ENCODE measurements at places on chromosomes 6 and 20.

GRCh38 chr6:105072798-105073199 lies 107.0 kb downstream of the POPDC3 start:
- no peak for DNase-seq

DNA sequence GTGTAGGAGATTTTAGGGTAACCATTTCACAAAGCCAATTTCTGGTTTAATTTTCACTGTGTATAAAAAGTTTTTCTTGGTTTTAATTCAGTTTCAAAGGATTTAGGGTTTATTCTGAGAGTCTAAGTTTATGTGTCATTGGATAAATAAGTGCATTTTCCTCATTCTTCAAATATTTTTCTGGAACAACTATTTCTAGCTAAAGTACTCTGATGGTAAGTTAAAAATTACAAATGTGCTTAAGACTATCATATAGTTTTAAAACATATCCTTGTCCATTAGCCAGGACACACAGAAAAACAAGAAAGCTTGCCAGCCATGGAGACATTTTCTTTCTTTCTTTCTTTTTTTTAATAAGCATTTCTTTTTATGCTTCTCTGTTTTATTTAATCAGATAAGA lies 333.0 kb downstream of the RFPL4B start:
- DNase-seq, result no peak

- DNase-seq, result peak; percentile 34
Measured at GRCh38 chr6:127302728-127303660, 36.3 kb downstream of the RNF146 start.

DNA sequence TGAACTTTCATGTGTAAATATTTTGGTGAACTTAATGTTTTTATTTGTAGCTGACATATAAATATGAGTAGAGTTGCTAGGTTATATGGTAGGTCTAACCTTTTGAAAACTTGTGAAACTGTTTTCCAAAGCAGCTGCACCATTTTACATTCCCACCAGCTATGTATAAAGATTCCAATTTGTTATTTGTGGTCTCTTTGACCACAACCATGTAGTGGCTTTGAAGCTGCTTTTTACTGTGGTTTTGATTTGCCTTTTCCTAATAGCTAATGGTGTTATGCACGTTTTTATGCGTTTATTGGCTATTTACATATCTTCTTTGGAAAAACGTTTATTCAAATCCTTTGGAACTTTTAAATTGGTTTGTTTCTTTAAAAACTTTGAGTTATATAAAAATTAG lies 10.3 kb downstream of the CST3 start:
- DNase-seq, result no peak

GRCh38 chr20:10987651-10988383 lies 314.0 kb upstream of the JAG1 start:
- DNase-seq, result no peak

DNA sequence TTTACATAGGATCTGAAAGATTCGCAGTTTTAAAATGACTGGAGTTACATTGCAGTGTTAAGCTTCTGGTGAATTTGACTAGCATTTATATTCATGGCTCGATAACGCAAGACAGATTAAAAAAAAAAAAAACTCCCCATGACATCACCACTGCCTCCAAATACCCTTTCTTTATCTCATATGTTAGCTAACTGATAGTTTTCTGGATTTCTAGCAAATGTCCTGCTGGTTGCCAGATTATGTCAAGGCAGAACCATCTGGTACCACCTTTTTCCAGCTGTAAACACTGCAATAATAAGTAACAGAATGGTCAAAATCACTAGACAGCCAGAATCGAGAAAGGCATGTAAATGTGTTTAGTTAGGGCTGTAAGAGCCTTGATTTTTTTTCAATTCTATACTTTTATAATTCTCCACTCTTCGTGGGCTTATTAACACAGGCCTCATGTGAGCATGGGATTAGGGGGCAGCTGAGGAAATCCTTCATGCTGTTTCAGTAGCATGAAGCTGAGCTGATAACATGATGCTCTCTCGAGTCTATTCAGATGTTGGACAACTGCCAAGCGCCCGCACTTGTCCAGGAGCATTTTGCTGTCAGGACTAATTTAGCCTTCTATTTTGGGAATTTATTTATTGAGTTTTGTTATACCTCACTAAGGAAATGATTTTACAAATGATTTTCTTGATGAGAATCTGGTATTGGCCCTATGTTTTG lies 166.0 kb upstream of the SCGN start:
- no peak for DNase-seq

DNA sequence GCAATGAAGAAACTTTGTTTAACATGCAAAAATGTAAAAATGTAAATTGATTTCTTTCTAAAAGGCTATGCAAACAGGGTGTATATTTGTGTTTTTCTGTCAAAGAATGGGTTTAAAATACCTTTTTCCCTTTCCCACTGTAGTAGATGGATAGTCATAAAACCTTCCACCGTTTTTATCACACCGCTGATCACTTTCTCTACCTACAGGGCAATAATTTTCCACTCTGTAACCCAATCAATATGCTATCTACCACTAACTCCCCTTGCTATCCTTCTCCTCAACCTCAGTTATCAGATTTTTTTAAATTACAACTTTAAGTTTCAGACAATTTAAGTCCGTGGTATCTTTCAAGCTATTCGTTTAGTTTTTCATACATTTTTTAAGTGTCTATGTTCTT lies 91.4 kb upstream of the ARID1B start:
- no peak for DNase-seq

- no peak for DNase-seq
Measured at GRCh38 chr20:12434672-12435071, 517.0 kb downstream of the BTBD3 start.

DNA sequence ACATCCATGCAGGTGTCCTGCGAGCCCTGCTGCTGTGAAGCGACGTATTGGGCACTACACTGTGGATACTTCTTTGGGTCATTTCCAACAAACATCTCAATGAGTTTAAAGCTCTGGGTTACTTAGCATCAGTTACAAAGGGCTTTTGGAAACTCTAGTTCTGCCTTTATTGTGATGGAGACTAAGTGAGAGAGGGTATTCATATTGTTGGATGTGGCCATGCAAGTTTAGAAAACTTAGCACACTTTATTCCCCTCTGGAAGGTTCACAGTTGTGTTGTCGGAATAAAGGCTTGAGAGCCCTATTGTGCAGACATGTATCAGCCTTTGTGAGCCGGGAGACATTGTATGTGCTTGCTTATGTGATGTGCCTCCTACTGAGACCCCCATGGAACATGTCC lies 22.1 kb downstream of the DUSP22 start:
- DNase-seq, result no peak

GRCh38 chr20:55153001-55153645 lies 677.7 kb downstream of the DOK5 start:
- DNase-seq, result no peak

DNA sequence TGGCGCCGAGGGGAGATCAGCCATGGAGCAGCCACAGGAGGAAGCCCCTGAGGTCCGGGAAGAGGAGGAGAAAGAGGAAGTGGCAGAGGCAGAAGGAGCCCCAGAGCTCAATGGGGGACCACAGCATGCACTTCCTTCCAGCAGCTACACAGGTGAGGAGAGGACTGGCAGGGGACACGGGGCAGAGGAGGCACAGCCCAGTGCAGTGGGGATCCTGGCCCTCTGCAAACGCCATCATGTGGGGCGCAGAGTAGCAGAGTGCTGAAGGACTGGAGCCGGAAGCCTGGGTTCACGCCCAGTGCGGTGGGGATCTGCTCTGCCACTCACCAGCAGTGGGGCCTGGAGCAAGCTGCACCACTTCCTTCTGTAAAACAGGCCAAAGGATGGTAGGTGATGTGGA lies 41.1 kb upstream of the FANCE start:
- no peak for DNase-seq
